ENCODE measurements at places on chromosomes 4 and X.

DNA sequence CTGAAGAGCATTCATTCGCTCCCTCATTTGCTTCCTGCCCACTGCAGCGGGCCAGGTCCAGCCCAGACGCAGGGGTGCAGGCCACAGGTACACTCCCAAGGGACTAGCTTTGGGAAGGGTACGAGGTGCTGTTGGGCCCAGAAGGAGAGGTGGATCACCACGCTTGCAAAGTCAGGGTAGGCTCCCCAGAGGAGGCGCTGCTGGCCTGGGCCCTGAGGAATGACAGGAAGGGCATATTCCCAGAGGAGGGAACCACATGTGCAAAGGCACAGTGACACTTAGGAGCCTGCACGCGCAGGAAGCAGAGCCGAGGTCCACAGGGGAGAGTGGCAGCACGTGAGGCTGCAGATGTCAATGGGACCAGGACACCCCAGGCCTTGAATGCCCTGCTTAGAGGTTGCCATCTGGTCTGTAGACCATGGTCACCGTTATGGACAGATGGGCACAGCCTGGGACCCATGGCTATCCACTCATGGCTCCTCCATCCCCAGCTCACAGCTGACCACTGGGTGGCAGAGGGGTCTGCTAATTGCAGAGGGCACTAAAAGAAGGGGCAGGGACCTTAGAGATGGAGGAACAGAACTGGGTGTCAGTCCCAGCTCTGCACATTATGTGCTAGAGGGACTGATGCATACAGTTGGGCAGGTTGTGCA is 7.9 kb downstream of the HTRA3 start:
- DNase-seq, result no peak

- DNase-seq, result no peak
Measured at GRCh38 chrX:134883137-134883700, 107.6 kb upstream of the SMIM10 start.

DNA sequence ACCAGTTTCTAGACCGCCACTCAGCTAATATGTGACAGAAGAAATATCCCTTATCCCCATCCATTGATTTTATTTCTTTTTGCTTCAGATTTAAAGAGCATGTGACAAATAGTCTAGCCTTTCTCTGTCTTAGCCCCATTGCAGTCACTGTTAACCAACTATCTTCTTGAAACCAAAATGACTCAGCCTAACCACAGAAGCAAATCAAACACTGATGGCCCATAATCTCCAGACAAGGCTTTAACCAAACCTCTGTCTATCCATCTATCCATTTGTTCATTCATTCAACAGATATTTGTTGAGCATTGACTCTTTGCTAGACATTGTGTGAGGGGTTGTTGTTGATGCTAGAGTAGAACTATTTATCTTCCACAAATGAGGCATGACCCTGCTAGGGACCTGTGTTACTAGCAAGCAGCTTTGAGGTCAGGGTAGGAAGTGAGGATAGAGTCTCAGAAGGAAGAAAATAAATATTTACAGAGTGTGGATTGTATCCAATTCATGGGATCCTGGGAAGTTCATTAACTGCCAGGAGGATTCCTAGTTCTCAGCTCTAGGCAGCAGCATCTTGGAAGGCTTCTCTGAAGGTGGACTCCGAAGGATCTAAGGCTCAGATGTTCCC is 22.5 kb downstream of the HNRNPH2 start:
- no peak for DNase-seq

GRCh38 chr4:128974136-128974581 is 119.2 kb downstream of the SCLT1 start:
- DNase-seq, result peak; percentile 45

DNA sequence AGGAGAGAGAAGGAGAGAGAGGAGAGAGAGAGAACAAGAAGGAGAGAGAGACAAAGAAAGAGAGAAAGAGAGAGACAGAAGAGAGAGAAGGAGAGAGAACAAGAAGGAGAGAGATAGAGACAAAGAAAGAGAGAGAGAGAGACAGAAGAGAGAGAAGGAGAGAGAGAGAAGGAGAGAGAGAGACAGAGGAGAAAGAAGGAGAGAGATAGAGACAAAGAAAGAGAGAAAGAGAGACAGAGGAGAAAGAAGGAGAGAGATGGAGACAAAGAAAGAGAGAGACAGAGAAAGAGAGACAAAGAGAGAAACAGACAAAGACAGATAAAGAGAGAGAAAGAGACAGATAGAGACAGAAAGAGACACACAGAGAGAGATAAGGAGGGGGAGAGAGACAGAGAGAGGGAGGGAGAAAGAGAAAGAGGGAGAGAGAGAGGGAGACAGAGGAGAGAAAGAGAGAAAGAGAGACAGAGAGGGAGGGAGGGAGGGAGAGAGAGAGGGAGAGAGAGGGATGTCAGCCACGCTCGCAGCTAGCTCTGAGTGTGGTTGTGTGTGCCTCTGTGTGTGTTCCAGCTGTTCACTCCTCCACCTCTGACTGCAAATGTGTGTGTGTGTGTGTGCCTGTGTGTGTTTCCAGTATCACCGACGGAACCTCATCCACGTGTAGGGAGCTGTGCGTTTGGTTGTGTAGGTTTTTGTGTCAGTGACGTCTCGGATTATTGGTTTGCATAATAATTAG is 105.8 kb downstream of the CRLF2 start:
- DNase-seq, result no peak

- no peak for DNase-seq
Measured at GRCh38 chr4:77225022-77225421, 68.0 kb downstream of the CCNG2 start.
